CD4-positive, alpha-beta T cell treated with Interleukin-4 for 1 hour (primary cell): ENCODE measurements at places on chromosomes 5 and 9.

- peak; percentile 20 for DNase-seq
Observed at GRCh38 chr5:16550316-16550952, 66.4 kb downstream of the RETREG1 start.

DNA sequence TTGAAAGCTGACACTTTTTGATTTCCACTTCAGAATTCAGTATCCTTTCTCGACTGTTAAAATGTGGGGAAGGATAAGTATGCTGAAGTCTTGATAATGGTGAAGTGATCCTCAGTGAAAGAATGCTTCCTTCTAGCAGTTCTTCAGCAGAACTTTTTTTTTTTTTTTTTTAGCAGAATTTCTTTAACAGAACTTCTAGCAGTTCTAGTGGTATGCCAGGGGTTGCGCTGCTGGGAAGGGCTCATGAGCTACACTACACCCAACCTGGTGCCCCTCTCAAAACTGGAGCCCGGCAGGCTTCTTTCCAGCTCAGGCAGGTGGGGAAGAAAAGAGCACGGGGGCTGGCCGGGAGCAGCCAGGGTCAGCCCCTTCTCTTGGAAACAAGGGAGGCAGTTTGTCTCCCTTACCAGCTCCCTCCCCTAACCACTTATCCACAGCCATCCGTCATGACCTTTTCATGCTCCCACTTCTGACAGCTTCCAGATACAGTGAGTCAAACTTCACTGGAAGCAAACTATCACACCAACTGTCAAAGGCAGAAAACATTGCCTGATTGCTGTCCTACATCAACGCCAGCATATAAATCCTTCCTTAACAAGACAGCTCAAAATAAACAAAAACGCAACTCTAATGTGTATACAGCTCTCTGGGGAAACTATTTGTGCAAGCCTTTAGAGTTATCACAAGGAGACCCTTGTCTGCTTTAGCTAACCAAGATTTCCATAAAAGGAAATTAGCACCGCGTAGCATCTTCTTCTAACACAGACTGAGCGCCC is 211.5 kb downstream of the GAPVD1 start:
- DNase-seq, result no peak

GRCh38 chr9:92517046-92517445 is 18.7 kb downstream of the ECM2 start:
- DNase-seq, result no peak

DNA sequence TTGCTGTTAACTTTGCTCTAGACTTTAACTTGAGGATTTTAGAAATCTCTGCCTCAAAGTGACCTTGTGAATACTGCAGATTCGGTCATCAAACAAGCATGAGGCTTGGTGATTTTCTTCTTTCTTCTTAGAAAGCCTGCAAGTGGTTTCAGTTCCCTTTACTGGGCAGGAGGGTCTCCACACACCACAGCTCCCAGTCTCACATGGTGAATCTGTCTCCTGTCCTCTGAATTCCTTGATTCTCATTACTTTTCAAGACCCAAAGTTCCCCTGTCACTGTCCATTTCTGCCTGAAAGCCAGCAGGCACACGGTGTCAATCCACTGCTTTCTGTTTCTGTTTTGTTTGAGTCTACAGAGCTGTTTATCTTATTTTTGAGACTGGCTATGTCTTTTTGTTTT is 14.1 kb downstream of the HSPB3 start:
- DNase-seq, result no peak

GRCh38 chr5:133917785-133918184 is 50.6 kb downstream of the C5orf15 start:
- no peak for DNase-seq

GRCh38 chr5:88792144-88792840 is 90.7 kb downstream of the MEF2C start:
- DNase-seq, result no peak

GRCh38 chr5:151326266-151326665 is 21.1 kb downstream of the SLC36A2 start:
- DNase-seq, result no peak

- DNase-seq, result no peak
Observed at GRCh38 chr5:53512539-53512938, 32.1 kb downstream of the FST start.

- DNase-seq, result no peak
Observed at GRCh38 chr5:142819292-142819691, 49.1 kb downstream of the ARHGAP26 start.

GRCh38 chr9:113882636-113883164 is 6.6 kb downstream of the ZNF618 start:
- DNase-seq, result no peak

- DNase-seq, result no peak
Observed at GRCh38 chr5:9212605-9213004, 333.3 kb downstream of the SEMA5A start.

GRCh38 chr5:116097301-116097700 is 12.5 kb downstream of the COMMD10 start:
- no peak for DNase-seq

DNA sequence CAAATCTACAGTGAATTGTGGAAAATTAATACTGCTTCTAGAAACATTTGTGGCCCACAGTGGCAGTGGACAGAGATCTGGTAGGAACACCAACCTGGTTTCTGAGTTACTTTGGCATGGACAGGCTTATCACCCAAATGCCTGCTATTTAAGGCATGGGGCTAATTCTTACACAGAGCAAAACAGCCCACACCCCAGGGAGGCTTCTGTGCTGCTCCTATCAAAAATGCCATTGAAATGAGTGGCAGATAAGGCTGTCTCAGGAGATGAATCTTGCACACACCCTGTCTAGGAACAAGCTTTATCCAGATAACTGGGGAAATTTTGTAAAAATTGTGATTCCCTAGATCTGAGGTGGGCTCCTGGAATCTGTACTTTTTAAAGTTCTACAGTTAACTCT is 307.1 kb downstream of the TLE1 start:
- DNase-seq, result no peak

GRCh38 chr5:104951829-104952228 is 1389.2 kb upstream of the NUDT12 start:
- DNase-seq, result no peak

DNA sequence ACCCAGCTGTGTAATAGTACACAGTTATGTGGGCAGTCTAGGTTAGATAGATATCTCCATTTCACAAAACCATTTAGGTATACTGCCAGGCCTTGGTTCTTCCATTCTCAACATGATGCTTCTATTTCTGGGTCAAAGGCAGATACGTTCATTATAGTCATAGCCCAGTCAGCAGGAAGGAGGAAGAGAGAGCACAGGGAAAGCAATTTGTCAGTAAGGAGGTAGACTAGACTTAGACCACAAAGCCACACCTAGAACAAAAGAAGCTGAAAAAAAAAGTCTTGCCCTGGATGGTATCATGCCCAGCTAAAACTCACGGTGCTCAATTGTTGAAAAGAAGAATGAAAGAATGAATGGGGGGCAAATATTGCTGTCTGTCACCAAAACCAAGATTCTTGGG is 7.6 kb downstream of the INVS start:
- no peak for DNase-seq

GRCh38 chr5:73213566-73213998 is 40.6 kb downstream of the TMEM174 start:
- no peak for DNase-seq

- no peak for DNase-seq
Observed at GRCh38 chr9:98907055-98907454, 36.7 kb upstream of the COL15A1 start.

DNA sequence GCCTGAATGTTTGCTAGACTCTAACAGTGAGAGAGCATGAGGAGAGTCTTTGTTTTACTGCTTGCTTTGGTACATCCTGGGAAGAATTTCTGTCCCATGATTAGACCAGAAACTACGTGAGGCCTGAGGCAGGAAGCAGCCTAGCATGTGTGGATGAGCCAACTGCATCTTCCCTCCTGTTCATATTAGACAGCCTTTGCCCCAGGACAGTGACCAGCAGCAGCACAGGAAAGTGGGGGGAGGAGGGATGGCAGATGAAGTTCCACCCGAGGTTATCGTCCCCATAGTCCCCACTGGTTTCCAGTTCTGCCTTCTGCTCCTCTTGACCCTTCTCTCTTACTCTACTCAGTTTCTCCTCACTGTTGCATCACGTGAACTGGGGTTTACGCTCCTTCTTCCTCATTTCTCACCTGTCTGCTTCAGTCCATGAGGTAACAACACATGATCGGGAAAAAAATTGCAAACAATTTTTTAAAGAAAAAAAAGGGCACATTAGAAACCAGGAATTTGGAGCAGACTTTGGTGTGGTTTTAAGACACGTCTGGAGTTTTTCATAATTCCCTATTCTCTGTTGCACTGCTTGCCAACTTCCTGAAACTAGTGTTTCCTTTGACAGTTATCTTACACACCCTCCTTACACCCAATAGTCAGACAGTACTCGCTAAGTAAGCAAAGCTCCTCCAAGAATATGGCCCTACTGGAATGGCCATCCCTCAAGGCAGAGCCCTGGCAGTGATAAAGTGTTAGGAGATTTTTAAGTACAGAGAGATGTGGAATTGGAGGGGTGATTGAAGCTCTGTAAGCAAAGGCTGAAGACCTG is 84.1 kb downstream of the SNX18 start:
- no peak for DNase-seq

DNA sequence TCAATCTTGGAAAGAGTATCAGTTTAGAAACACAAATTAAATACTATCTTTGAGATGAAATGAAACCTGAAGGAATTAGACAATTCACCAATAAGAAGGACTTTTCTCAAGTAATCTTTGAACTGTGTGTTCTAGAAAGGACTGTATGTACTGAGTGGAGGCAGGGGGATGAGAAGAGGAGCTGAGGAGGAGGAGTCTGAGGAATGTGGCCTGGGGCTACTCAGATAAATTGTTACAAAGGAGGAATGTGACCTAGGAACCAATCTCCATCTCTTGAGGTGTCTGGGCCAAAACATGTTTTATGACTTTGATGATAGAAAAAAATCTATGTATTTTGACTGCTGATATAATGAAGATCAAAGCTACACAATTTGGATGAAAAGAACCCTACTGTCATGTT is 124.3 kb upstream of the ANKRD55 start:
- no peak for DNase-seq

GRCh38 chr9:87160148-87161102 is 213.1 kb upstream of the GAS1 start:
- no peak for DNase-seq

DNA sequence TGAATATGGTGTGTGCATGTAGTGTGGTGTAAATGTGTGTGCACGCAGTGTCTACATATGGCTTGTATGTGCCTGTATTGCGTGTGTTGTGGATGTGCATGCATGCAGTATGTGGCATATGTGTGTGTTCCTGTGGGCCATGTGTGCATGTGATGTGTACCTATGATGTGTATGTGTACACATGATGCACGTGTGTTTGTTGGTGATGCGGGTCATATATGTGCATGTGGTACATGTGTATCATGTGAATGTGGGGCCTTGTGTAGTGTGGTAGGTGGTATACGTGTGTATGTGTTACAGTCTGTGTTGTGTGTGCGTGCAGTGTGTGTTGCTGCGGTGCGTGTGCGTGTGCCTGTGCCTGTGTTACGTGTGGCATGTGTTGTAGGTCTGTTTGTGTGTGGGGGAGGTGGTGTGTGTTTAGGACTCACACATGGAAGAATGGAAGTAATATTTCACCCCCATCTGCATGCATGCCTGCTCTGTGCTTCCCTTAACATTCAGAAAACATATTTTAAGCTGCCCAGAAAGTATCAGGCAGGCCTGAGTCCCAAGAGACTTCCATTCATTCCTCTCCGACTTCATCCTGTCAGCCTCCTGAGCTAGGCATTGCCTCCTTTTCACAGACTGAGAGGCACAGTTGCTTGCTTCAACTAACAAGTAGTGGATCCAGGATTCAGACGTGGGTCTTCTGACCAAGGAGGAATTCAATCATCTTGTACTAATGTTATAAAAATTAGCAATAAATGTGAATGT is 55.4 kb upstream of the RUFY1 start:
- DNase-seq, result no peak

GRCh38 chr5:71786337-71787055 is 67.4 kb downstream of the CARTPT start:
- no peak for DNase-seq

DNA sequence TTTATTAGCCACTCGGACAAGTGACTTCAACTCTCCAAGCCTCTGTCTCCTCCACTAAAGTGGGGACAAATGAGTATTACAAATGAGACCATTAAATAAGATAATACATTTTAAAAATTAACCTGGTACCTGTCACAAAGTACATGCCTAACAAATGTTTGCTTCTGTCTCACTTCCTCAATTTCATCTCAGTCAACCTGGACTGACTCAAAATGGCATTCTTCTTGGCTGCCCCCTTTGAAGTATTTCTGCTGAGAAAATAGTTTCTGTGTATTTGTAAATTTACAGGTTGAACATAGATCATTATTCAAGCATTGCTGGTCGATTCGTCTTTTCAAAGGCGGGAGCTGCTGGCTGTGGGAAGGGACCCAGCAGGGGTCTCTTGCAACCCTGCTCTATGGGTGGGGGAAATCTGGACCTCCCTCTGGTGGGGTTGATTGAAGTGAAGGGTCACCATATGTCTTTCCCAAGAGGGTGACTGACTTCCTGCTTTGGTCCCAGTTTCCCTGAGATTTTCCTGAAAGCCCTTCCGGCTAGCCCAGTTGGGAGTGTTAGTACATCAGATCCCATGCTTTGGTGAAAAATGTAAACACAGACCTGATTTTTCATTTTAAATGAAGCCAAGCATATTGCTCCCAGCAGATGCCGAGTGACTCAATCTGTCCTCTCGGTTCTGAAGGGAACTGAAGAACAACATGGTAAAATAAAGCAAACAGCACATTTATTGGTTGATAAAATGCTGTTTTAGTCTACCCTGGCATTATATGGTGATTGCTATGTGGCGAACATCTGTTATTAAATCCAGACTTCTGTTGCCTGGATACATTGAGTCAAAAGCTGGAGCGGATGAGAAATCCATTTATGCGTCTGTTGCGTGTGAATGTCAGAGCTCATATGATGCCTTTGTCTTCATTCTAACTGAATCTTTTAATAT is 73.0 kb downstream of the KCNIP1 start:
- no peak for DNase-seq

- DNase-seq, result no peak
Observed at GRCh38 chr5:135131801-135132680, 98.0 kb upstream of the PITX1 start.
